ENCODE measurements at places on chromosomes 11 and 22.
A peak's percentile ranks its signal among the peaks of the same experiment; 100 is the strongest.

GRCh38 chr11:119578521-119579191 lies 150.3 kb downstream of the NECTIN1 start:
- no peak for DNase-seq

GRCh38 chr22:36928786-36929535 lies 15.5 kb downstream of the CSF2RB start:
- no peak for DNase-seq

- DNase-seq: no peak
Measured at GRCh38 chr11:27977031-27977430, 130.9 kb downstream of the KIF18A start.

DNA sequence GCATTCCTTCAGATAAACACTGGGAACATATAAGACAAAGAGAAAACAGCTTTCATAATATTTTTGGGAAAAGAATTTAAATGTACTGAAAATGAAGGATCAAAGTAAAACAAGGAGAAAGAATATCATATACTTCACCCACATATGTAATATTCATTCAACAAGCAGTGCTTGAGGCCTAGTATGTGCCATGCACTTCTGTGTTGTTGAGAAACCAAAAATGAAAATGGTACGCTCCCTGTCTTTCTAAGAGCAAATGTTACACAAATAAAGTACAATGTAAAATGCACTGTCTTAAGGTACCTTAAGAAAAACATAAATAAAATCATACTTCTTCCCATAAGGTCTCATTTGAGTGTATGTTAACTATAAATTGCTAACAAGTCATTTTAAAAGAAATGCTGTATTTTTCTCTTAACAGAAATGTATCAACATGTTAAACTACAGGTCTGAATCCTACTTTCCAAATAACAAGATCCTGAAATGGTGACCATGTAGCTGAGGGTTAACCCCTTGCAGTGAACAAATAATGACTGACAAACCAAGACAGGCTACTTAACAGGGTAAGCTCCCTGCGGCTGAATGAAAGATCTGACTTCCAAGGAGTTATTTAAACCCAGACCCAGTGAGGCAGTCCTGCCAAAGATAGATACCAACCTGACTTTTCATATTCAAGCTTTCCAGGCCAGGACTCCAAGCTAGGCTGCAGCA lies 377.6 kb downstream of the DCDC1 start:
- no peak for DNase-seq

DNA sequence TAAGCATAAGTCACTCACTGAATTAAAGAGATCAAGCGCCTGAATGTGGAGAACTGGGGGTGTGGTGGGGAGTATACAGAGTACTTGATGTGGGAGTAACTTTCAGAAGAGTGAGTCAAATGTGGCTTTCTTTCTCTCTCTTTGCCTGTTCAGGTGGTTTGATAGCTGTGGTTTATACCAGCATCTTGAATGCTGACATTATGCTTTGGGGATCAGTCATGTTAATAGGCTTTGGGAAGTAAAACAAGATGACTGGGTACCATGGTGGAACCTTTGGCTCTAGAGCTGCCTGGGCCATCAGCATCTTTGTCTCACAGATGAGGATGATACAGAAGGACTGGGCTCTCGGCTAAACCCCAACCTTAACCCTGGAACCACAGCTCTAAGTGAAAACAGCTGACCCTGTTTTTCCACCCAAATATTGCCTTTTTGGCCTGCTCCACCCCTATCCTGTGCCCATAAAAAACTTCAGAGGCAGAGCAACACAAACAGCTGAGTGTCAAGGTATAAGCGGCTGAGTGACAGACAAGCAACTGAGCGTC lies 58.2 kb upstream of the GNAZ start:
- no peak for DNase-seq

- DNase-seq: no peak
Measured at GRCh38 chr11:59040607-59041006, 45.5 kb upstream of the GLYATL1B start.

DNA sequence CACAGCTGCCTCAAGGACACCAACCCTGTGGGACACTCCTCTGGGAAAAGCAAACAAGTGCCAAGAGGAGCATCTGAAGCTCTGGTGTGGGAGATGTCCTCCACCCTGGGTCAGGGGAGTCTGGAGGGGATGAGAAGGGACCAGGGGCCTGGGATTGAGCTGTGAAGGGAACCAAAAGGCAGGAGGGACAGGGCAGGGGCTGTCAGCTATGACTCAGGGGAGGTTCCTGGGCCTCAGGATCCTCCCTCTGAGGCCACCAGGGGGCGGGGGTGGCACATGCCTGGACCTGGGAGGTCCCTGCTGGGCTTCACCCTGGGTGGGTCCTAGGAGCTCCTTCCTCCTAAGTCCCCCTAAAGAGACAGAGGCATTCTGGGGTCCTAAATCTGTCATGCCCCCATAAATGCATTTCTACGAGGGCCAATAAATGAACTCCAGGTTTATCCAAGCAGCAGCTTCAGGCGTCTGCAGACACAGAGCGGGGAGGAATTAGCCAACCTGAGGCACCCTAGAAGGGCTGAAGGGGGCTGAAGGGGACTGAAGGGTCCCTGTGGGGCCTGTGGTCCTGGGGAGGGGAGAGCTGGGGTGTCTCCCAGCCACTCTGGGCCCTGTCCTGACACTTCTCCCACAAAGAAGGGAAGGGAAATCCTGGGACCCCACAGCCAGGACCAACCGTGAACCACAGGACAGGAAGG lies 31.9 kb upstream of the IGLL5 start:
- DNase-seq: peak; percentile 70

- DNase-seq: no peak
Measured at GRCh38 chr11:67315325-67315909, 12.1 kb downstream of the SSH3 start.

DNA sequence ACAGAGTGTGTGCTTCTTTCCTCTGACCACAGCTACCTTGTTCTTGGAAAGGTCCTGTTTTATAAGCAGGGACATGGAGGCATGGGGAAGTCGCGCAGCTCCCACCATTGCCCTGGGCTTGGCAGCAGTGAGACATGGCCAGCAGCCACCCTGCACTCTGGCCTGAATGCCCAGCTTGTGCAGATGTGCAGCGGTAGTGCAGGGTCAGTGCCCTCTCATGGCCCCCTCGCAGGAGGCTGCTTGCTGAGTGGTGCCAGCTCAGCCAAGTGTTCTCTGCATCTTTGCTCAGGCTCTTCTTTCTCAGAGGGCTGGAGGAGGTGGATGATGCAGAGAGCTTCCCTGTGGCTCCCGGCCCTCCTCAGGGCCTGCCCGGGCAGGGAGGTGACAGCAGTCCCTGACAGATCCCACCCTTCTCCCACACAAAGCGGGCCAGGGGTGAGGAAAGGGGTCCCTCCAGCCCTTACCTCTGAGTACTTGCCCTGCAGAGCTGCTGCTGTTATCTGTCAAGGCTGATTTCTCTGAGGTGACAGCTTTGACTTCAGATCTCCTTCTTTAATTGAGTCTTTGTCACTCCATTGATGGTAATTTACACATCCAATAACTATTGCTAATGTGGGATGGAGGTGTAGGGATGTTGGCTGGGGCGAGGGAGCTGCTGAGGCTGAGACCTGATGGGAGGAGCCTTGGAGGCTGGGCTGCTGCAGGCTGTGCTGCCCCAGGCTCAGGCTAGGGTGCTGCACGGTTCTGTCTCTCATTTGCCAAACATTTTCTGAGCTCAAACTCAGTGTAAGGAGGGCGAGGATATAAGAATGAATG lies 47.4 kb upstream of the B3GAT1 start:
- no peak for DNase-seq

DNA sequence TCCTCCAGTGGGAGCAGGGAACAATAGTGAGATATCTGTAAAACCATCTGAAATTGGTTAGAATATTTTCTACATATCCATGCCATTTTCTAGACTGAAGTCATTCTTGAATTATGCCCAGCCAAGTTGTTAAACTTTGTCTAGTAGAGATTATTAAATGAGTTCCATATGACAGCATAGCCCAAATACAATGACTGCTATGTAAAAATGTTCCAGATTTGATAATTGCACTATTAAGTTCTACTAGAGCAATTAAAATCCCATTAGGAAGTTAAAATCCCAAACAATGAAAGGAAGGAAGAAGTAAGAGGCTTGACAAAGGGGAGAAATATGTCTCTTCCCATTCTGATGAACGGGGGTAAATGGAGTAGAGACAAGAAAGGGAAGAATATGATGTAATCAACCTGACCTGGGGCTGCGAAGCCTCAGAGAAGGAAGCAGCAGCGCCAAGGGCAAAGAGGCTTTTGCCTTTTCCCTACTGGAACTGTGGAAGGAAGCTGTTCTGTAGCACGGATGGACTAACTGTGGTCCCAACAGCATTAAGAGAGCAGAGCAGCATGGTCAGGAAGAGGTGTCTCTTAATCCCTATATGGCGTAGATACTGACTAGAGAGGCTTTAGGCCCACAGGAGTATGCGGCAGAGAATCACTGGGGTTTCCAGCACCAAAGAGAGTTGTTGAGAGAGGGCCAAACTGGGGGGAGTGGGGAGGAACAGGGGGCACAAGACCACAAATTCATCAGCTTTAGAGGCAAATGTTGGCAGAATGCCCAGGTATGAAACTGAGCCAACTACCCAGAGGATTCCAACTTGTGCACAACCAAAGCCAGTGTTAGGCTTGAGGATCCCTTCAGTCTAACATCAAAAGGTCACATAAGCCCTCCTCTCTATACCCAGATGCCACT lies 26.7 kb downstream of the RRP8 start:
- DNase-seq: peak; percentile 49

- peak; percentile 48 for DNase-seq
Measured at GRCh38 chr11:121722431-121723245, 269.9 kb upstream of the SORL1-AS1 start.

- no peak for DNase-seq
Measured at GRCh38 chr22:40666151-40666848, 13.0 kb upstream of the MCHR1 start.

- no peak for DNase-seq
Measured at GRCh38 chr11:26777372-26777808, 55.5 kb upstream of the SLC5A12 start.

DNA sequence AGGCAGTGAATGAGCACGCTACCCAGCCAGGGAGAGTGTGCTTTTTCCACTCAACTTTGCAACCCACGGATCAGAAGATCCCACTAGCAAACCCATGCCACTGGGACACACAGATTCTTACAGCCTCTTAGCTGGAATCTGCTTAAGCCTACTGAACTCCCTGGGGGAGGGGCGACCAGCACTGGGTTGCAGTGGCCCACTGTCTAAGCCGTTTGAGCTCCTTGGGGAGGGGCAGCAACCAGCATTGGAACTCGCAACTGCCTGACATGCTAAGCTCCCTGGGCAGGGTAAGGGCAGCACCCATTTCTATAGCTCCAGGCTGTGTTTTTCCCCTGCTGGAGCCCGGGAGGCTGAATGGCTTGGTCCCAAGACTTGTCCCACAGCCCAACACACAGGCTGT lies 99.6 kb downstream of the FAM168A start:
- DNase-seq: no peak

GRCh38 chr11:74460481-74461154 lies 6.7 kb downstream of the KCNE3 start:
- peak; percentile 82 for DNase-seq

All from common myeloid progenitor, CD34-positive (primary cell).